ENCODE measurements at places on chromosomes 1 and 21.

DNA sequence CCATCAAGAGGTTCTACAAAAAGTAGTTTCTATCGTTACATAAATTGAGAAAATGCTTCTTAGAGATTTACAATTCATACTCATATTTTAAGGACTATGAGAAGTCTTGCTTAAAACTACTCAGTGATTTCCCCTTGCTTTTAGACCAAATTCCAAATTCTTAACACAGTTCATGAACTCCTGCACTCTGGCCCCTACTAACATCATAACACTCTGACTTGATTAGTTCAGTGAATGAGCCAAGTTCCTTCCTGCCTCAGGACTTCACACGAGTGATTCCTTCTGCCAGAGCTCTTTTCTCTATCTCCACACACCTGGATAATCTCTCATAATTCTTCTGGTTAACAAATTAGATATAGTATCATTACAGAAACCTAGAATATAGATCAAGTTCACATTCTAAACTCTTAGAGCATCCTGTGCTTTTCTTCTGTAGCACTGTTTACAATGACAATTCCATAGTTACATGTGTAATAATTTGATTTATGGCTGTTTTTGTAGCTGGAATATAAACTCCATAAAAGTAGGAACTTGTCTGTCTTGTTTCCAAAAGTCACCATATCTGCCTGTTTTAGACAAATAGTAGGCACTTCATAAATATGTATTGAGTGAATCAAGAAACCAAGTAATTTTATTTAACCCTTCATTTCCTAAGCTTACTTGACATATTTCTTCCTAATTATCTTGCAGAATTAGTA is 59.9 kb downstream of the NUF2 start:
- DNase-seq: no peak

DNA sequence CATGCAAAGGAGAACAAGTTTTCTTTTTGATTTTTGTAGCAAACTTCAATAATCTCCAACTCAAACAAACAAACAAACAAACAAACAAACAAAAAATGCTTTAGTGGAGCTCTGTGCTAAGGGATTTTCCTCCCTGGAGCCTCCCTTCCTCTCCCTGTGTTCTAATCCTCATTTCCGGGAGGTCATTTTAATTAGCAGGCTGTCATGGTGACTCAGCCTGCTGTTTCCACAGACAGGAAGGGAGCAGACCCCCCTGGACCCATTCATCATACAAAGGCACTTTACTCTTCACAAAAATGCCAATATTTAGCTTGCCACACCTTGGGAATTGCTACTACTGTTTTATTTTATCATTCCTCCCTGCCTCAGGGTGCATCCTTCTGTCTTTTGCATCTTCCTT is 61.0 kb upstream of the SPATA6 start:
- DNase-seq: no peak

GRCh38 chr1:43861988-43862735 is 71.4 kb upstream of the ARTN start:
- no peak for DNase-seq

- DNase-seq: no peak
Measured at GRCh38 chr1:224486801-224487583, 52.4 kb upstream of the WDR26 start.

GRCh38 chr21:33824156-33824941 is 91.3 kb downstream of the ATP5PO start:
- DNase-seq: no peak

GRCh38 chr1:30012455-30013440 is 710.6 kb downstream of the MATN1 start:
- no peak for DNase-seq

- DNase-seq: no peak
Measured at GRCh38 chr21:32378956-32379355, 13.9 kb downstream of the URB1 start.

- no peak for DNase-seq
Measured at GRCh38 chr1:92929461-92929860, 31.8 kb downstream of the DIPK1A start.

- DNase-seq: no peak
Measured at GRCh38 chr21:32197896-32198295, 81.0 kb downstream of the MIS18A start.

Measured in activated CD4-positive, alpha-beta T cell treated with anti-CD3 and anti-CD28 coated beads, Interleukin-2, amount 50 U/mL, for 16 hours (primary cell).